ENCODE measurements at places on chromosomes 7 and 10. TPM values are rescaled to one million over a fixed set of nuclear protein-coding genes. Genes with fewer than 3 reads are reported as not detected.

Gene CDH23
- total RNA-seq, result 3.4 TPM

Gene FAM24B
- total RNA-seq, result 5.1 TPM

Gene ABCC2
- 1.6 TPM for total RNA-seq

Gene LLCFC1
- not detected for total RNA-seq

Gene ASB10
- not detected for total RNA-seq

Gene C10orf143
- 2.0 TPM for total RNA-seq

Gene SLC16A12
- total RNA-seq, result 38.2 TPM

Gene OPN1SW
- total RNA-seq, result not detected

Gene ZNF394
- total RNA-seq, result 13.4 TPM

GRCh38 chr7:131358636-131359035 is 31.0 kb downstream of the MKLN1 start:
- peaks cover 8% of the 10 kb centered on the region for H3K4me1 ChIP-seq
- H3K27me3 ChIP-seq, result no peaks in the 10 kb centered on the region
- H3K27ac ChIP-seq, result no peak overlapping the region

- H3K36me3 ChIP-seq, result no peaks in the 10 kb centered on the region
- H3K4me3 ChIP-seq, result no peak overlapping the region
- H3K27me3 ChIP-seq, result no peaks in the 10 kb centered on the region
- DNase-seq, result no peak
- H3K4me1 ChIP-seq, result no peaks in the 10 kb centered on the region
These were observed 5.3 kb downstream of the COL1A2 start for GRCh38 chr7:94400022-94400421.

- H3K27me3 ChIP-seq, result no peaks in the 10 kb centered on the region
- peak overlapping the region; percentile 18 for H3K27ac ChIP-seq
- H3K36me3 ChIP-seq, result no peaks in the 10 kb centered on the region
- H3K4me1 ChIP-seq, result no peaks in the 10 kb centered on the region
- no peak overlapping the region for H3K4me3 ChIP-seq
- no peak for DNase-seq
These were observed 8.9 kb upstream of the CYREN start for GRCh38 chr7:135179321-135179925.

DNA sequence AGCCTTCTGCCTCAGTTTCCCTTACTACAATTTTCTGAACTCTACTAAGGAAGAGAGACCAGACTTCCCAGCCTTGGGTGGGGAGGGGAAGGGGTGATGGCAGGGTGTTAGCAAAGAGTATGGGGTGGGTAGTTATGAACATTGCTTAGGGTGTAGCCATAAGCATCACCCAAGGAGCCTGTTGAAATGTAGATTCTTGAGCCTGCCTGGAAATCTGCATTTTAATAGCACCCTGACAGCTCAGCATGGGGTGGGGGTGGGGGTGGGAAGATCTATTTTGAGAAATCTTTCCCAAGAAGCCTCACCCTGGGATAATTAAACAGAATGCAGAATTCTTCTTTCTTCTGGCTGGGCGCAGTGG is 164.8 kb downstream of the NRF1 start:
- H3K4me3 ChIP-seq, result no peak overlapping the region
- no peaks in the 10 kb centered on the region for H3K27me3 ChIP-seq
- H3K4me1 ChIP-seq, result no peaks in the 10 kb centered on the region
- no peak overlapping the region for H3K27ac ChIP-seq
- H3K36me3 ChIP-seq, result no peaks in the 10 kb centered on the region
- DNase-seq, result no peak

DNA sequence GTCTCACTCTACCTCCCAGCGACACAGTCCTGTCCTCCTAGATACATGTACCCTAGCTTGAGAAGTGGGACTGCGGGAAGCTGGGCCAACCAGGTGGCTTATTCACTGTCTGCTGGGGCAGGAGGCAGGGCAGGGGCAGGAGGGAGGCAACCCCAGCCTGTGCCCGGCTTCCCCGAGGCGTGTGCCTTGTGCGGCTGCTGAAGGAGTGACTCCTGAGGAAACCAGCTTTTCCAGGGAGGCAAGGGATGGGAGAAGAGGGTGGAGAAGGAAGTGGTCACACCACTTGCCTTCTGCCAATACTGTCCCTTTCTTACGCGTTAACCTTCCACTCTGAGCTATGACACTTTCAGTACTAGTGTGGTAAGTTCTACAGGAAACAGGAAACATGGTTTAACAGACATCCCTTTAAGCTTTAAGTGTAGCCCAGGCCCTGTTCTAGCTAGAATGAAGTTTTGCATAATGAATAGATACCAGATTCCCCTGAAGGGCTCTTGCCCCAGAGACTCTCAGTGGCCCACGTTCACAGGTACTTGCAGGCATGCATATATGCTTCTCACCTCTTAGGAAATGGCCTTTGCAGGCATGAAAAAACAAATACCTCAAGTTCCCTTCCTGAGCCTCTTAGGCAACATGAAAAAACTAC is 40.6 kb downstream of the SYPL1 start:
- H3K4me1 ChIP-seq, result peaks cover 30% of the 10 kb centered on the region
- no peak overlapping the region for H3K4me3 ChIP-seq
- no peaks in the 10 kb centered on the region for H3K27me3 ChIP-seq
- DNase-seq, result no peak
- no peaks in the 10 kb centered on the region for H3K36me3 ChIP-seq
- peak overlapping the region; percentile 53 for H3K27ac ChIP-seq

DNA sequence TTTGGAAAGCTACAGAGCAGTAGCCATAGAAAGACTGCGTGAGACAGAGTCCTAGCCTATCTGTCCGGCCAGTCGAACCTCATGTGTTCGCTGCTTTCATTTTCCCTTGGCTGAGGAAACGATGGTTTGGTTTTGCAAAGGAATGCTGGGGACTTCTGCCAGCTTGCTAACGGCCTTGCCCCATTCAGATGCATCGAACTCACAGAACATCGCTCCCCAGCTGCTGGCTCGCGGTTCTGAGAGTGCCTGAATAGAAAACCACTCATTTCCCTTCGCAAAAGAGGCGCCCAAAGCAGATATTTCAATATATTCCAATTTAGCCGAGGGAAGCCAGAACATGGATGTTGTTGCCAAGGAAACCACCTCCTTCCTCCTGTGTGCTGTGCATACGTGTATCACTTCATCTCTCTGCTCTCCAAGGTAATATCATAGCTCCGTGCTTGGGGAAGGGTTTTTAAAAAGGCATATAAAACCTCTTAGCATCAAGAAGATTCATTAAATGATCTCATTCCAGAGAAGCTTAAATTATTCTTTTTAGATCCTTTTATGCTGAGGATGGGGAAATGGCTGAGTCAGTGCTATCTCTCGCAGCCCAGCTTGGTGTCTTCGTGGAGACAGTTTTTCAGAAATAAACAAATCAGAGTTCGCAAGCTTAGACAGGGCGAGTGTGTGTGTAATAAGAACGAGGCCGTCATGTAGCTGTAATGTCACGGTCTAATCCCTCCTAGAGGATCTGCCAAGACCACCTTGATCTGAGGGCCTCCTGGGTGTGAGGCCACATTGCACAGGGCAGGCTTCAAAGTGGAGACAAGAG is 215.2 kb downstream of the RPS24 start:
- no peaks in the 10 kb centered on the region for H3K36me3 ChIP-seq
- no peak overlapping the region for H3K27ac ChIP-seq
- no peak overlapping the region for H3K4me3 ChIP-seq
- DNase-seq, result no peak
- H3K27me3 ChIP-seq, result no peaks in the 10 kb centered on the region
- H3K4me1 ChIP-seq, result no peaks in the 10 kb centered on the region

GRCh38 chr7:37832194-37832593 is 16.2 kb upstream of the NME8 start:
- peak; percentile 42 for DNase-seq
- no peak overlapping the region for H3K4me3 ChIP-seq
- H3K4me1 ChIP-seq, result no peaks in the 10 kb centered on the region
- H3K27me3 ChIP-seq, result no peaks in the 10 kb centered on the region
- H3K36me3 ChIP-seq, result no peaks in the 10 kb centered on the region

DNA sequence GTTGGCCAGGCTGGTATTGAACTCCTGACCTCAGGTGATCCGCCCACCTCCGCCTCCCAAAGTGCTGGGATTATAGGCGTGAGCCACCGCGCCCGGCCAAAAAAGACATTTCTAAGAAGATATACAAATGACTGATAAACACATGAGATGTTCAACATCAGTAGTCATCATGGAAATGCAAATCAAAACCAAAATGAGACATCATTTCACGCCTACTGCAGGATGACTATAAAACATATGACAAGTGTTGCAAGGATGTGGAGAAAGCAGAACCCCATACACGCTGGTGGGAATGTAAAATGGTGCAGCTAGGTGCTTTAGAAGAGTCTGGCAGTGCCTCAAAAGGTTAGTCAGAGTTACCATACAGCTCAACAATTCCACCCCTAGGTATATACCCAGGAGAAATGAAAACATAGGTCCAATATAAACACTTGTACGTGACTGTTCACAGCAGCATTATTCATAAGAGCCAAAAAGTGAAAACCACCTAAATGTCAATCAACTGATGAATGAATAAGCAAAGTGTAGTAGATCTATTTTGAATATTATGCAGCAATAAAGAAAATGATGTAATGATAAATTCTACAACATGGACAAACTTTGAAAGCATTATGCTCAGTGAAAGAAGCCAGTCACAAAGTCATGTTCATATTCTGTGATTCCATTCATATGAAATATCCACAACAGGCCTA is 24.5 kb downstream of the TMEM209 start:
- H3K4me1 ChIP-seq, result no peaks in the 10 kb centered on the region
- no peak overlapping the region for H3K27ac ChIP-seq
- no peak for DNase-seq
- H3K4me3 ChIP-seq, result no peak overlapping the region
- no peaks in the 10 kb centered on the region for H3K27me3 ChIP-seq

DNA sequence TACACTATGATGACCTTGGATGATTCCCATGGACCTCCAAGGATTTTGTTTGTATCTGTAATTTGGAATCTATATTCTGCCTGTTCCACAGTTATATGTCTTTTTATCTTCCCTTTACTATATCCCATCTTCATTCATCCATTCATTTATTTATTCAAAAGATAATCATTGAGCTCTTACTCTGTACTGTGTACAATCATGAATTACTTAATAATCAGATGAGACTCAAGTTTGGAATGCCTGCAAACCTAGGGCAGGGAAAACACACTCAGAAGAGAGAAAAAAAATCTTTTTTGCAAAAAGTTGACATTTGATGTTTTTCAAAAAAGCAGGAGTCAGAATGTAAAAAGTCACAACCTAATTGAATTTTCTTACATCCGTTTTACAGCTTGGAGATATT is 170.2 kb upstream of the GNAI1 start:
- no peak overlapping the region for H3K4me3 ChIP-seq
- H3K27ac ChIP-seq, result no peak overlapping the region
- H3K36me3 ChIP-seq, result no peaks in the 10 kb centered on the region
- no peaks in the 10 kb centered on the region for H3K4me1 ChIP-seq

GRCh38 chr10:70494966-70495365 is 16.4 kb downstream of the PALD1 start:
- H3K36me3 ChIP-seq, result no peaks in the 10 kb centered on the region
- DNase-seq, result no peak
- no peaks in the 10 kb centered on the region for H3K4me1 ChIP-seq
- H3K4me3 ChIP-seq, result no peak overlapping the region
- H3K27ac ChIP-seq, result no peak overlapping the region
- H3K27me3 ChIP-seq, result no peaks in the 10 kb centered on the region

DNA sequence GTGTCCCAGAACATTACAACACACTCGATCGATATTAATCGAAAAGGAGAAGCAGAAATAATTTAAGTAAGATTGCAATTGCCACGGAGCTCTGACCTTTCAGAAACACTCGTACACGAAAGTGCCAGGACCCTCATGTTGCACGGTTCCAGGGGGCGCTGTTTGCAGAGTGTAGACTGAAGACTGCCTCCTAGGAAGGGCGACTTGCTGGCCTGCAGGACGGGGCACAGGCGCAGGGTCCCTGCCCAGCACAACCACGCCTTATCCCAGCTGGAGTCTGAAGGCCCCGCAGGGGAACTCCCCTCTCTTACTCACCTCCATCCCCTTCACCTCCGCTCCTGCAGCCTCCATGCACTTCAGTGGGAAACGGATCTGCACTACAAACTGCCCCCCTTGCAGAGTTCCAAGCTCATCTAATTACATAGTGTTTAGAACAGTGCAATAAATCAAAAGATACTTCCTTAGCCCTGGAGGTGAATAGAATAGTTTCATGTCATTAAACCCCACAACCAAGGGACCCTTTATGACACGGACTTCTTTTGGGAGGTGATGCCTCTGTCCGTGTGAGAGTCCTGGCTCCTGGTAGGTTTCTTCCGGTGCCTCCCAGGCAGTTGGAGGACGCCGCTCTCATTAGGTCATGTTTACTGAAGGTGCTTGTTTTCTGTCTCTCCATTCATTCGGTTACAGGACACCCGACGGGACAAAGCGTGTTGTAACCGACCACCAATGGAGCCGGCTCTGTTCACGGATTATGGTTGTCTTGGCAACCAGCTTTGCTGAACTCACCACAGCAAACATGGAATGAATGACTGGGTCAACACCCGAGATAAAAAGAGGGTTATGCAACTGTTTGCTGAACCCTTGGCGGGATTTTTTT is 262.2 kb downstream of the BAMBI start:
- H3K4me3 ChIP-seq, result no peak overlapping the region
- peak; percentile 64 for DNase-seq
- H3K27ac ChIP-seq, result peak overlapping the region; percentile 16
- H3K27me3 ChIP-seq, result no peaks in the 10 kb centered on the region
- H3K4me1 ChIP-seq, result peaks cover 14% of the 10 kb centered on the region
- H3K36me3 ChIP-seq, result no peaks in the 10 kb centered on the region

- no peak overlapping the region for H3K4me3 ChIP-seq
- H3K27ac ChIP-seq, result no peak overlapping the region
- DNase-seq, result no peak
- H3K36me3 ChIP-seq, result no peaks in the 10 kb centered on the region
These were observed 58.0 kb downstream of the AHCYL2 start for GRCh38 chr7:129282865-129283264.

DNA sequence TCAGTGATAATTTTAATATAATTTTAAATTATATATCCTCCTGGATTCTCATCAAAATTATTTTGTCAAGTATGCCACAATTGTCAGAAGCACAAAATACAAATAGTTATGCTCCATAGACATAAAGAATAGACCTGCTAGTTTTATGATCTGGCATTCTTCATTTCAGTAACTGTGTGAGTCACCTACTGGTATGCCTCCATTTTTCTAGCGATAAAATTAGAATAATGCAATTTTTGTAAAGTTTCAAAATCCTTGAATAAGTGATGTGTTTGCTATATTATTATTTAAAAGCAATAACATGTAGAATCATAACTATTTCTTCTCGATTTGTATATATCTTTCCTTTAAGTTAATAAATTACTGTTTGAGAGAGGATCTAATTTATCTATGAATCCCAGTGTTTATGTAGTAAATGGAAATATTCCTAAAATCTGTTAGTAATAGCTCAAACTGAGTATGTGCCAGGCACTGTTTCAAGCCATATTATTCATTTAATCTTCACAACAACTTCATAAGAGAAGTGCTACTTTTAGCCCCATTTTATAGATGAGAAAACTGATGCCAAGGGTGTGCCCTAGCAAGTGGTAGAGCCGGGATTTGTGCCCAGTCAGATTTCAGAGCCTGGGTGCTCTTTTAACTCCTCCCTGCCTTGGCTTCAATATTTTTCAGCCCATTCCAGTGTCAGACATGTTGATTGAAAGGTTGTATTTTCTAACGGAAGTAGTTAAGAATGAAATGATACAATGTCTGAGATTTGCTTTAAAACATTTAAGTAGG is 38.4 kb downstream of the NET1 start:
- H3K36me3 ChIP-seq, result peaks cover 30% of the 10 kb centered on the region
- no peak overlapping the region for H3K4me3 ChIP-seq
- H3K4me1 ChIP-seq, result peaks cover 6% of the 10 kb centered on the region
- H3K27ac ChIP-seq, result no peak overlapping the region

- no peaks in the 10 kb centered on the region for H3K36me3 ChIP-seq
- H3K4me1 ChIP-seq, result peaks cover 14% of the 10 kb centered on the region
- H3K4me3 ChIP-seq, result no peak overlapping the region
These were observed 100.9 kb upstream of the PDLIM1 start for GRCh38 chr10:95391581-95392216.

GRCh38 chr10:28777911-28778310 is 100.6 kb downstream of the BAMBI start:
- DNase-seq, result no peak
- no peak overlapping the region for H3K27ac ChIP-seq
- no peaks in the 10 kb centered on the region for H3K36me3 ChIP-seq
- H3K4me3 ChIP-seq, result no peak overlapping the region
- H3K27me3 ChIP-seq, result no peaks in the 10 kb centered on the region

Measured in pancreas (tissue), 10 donors.